ENCODE measurements at places on chromosomes 2 and 18.

GRCh38 chr18:22325396-22325795 is 92.3 kb downstream of the CTAGE1 start:
- DNase-seq: no peak

- no peak for DNase-seq
Measured at GRCh38 chr2:152400607-152401214, 65.7 kb downstream of the FMNL2 start.

DNA sequence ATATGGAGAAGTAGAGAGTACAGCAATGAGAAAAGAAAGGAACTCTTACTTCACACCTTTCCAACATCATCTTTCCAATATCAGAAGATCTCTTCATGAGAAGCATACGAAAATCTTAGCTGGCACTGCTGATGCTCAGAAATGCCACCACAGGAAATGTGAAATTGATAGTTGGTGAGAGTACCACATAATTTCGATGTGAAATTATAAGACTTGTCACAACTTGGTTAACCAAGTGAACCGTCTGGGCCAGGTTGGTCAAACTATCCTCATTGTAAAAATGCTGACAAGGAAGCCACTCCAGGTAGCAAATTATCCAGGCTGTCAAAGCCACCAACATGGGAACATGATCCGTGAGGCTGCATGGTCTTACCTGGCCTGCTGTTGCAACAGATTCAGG is 66.5 kb downstream of the EPG5 start:
- DNase-seq: no peak

- no peak for DNase-seq
Measured at GRCh38 chr18:46581648-46582047, 75.4 kb downstream of the LOXHD1 start.

DNA sequence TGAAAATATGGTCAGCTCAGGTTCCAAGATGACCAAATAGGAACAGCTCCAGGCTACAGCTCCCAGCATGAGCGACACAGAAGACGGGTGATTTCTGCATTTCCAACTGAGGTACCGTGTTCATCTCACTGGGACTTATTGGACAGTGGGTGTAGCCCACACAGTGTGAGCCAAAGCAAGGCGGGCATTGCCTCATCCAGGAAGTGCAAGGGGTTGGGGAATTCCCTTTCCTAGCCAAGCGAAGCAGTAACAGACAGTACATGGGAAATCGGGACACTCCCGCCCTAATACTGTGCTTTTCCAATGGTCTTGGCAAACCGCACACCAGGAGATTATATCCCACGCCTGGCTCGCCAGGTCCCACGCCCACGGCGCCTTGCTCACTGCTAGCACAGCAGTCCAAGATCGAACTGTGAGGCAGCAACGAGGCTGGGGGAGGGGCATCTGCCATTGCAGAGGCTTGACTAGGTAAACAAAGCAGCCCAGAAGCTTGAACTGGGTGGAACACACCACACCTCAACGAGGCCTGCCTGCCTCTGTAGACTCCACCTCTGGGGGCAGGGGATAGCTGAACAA is 57.5 kb downstream of the WDPCP start:
- DNase-seq: no peak

GRCh38 chr2:156017341-156017885 is 315.1 kb downstream of the NR4A2 start:
- DNase-seq: no peak

DNA sequence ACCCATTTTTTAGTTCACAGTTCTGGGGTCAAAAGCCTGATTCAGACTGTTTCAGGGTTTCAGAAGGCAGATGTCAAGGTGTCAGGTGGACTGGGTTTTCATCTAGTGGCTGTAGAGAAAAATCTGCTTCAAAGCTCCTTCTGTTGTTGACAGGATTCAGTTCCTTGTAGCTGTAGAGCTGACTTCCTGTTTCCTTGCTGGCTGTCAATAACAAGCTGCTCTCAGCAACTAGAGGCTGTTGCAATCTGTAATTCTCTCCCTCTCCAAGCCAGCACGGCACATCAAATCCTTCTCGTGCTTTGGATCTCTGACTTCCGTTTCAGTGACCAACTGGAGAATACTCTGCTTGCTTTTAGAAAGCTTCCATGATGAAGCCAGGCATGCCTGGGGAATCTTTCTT is 179.4 kb downstream of the DOK6 start:
- no peak for DNase-seq

DNA sequence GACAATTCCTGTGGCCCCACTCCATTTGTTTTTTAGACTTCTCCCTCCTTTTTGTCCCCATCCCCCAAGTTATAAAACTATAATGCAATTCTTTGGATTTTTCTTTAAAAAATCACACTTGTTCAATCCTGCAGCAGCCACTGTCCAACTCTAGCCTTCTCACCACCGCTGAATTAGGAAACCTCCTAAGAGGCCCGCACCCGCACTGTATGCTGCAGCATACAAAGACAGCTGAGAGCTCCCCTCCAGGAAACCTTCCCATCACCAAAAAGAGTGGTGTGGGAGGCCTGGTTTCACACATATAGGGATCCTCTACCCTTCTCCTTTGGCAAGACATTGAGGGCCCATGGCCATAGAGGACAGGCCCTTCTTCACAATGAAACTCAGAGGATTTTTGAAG is 2.9 kb downstream of the PCGF1 start:
- no peak for DNase-seq

DNA sequence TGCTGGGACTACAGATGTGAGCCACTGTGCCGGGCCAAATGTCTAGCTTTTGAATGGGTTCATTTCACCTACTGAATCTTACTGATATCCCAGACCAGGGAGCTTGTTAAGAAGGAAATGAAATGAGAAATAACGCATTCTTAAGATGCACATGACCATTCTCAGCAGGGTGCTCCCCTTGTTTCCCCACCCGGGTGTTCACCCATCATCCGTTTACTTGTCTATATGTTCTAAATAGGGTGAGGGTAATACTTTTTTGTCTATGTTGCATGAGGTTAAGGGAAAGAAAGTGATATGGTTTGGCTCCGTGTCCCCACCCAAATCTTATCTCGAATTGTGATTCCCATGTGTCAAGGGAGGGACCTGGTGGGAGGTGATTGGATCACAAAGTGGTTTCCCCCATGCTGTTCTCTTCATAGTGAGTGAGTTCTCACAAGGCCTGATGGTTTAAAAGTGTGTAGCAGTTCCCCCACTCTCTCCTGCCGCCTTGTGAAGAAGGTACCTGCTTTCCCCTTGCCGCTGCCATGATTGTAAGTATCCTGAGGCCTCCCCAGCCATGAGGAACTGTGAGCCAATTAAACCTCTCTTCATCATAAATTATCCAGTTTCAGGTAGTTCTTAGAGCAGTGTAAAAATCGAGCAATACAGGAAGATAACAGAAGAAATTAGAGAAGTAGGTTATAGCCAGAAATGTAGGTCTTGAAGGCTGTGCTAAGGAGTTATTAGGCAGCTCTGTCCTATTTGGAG is 129.1 kb downstream of the DDX1 start:
- no peak for DNase-seq

DNA sequence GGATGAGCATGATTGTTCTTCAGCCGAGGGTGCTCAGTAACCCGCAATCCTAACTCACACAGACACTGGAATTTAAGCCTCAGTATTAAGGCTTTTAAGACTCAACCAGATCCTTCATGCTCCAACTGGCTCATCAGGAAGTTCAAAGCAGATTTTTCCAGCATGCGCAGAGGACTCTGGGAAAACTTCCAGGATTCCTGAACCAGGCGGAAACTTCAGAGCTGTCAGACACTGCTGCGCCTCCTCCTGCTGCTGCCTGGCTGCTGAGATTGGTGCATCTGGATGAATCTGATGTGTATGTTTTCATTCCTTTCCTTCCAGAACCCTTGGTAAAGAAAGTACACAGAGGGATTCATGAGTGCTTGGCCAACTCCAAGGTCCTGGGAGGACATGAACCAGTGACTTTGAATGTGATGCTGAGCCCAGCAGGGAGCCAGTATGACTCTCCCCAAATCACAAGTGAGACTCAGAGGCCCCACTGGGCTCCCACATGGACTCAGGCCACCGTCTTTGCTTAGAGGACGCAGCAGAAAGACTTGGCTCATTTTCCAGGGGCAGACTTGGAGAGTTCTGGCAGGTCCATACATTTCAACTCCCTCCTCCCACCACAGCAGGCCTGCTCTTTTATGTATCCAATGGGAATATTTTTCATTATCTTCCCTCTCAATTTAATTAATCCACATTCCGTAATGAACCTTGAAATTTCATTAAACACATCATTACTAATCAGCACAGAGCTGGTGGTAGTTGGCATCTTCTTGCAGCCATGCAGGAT is 143.5 kb upstream of the HDAC4 start:
- no peak for DNase-seq

DNA sequence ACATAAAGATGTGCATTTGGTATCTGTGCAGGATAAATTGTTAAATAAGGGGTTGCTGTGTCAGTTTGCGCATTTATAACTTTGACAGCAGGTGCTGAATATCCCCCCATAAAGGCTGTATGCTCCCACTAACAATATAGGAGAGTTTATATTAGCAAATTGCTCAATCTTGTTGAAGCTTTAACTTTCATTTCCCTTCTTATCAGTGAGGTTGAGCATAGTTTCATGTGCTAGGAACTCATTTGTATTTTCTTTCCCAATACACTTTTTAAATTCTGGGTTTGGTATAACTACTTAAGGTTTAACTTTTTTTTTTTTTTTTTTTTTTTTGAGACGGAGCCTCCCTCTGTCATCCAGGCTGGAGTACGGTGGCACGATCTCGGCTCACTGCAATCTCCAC is 89.0 kb downstream of the FAM117B start:
- DNase-seq: no peak

- DNase-seq: no peak
Measured at GRCh38 chr2:184371641-184372040, 226.7 kb upstream of the ZNF804A start.

GRCh38 chr2:175884697-175885393 is 117.2 kb downstream of the LNPK start:
- DNase-seq: no peak

GRCh38 chr2:39739386-39739785 is 39.7 kb downstream of the THUMPD2 start:
- no peak for DNase-seq

DNA sequence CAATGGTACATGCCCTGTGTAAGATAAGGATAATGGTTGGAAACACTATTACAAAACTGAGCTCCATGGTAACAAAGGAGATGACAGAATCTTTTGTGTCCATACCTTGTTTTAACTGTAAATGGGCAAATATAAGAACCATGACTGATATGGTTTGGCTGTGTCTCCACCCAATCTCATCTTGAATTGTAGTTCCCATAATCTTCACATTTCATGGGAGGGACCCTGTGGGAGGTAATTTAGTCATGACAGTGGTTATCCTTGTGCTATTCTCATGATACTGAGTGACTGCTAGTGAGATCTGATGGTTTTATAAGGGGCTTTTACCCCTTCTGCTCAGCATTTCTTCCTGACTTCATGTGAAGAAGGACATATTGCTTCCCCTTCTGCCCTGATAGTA is 211.7 kb upstream of the RGPD4 start:
- no peak for DNase-seq

Data from activated T-cell treated with anti-CD3 and anti-CD28 coated beads for 48 hours (primary cell).